ENCODE measurements at places on chromosomes 7 and 10.

GRCh38 chr10:74925708-74926107, 99.3 kb downstream of the KAT6B start:
- no peak for DNase-seq

GRCh38 chr7:40221836-40222235, 87.0 kb downstream of the SUGCT start:
- DNase-seq, result no peak

- no peak for DNase-seq
These were observed 73.4 kb upstream of the CUX1 start for GRCh38 chr7:101743995-101744360.

DNA sequence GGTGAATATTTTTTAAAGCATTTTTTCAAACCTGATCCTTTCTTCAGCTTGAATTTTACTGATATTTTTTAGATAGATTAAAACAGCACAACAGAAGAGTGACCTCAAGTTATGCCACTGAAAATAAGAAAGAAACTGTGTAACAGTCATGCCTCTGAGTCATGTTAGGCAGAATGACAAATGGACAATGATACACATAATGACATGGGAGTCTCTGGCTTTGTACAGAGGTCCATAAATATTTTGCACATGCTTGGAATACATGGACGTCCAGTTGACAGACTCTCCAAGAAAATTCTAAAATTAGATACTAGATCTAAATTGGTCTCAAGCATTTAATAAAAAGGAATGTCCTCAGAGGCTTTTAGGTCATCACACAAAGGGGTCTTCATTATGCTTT, 21.9 kb upstream of the SEMA3A start:
- no peak for DNase-seq

GRCh38 chr10:31477584-31477983, 158.6 kb downstream of the ZEB1 start:
- DNase-seq, result no peak
